Activated CD8-positive, alpha-beta memory T cell treated with anti-CD3 and anti-CD28 coated beads, Interleukin-2, amount 50 U/mL, for 4 hours (primary cell): ENCODE measurements at places on chromosomes 13 and 19.

GRCh38 chr19:18223860-18224524 lies 2.2 kb downstream of the PDE4C start:
- peak; percentile 27 for DNase-seq

DNA sequence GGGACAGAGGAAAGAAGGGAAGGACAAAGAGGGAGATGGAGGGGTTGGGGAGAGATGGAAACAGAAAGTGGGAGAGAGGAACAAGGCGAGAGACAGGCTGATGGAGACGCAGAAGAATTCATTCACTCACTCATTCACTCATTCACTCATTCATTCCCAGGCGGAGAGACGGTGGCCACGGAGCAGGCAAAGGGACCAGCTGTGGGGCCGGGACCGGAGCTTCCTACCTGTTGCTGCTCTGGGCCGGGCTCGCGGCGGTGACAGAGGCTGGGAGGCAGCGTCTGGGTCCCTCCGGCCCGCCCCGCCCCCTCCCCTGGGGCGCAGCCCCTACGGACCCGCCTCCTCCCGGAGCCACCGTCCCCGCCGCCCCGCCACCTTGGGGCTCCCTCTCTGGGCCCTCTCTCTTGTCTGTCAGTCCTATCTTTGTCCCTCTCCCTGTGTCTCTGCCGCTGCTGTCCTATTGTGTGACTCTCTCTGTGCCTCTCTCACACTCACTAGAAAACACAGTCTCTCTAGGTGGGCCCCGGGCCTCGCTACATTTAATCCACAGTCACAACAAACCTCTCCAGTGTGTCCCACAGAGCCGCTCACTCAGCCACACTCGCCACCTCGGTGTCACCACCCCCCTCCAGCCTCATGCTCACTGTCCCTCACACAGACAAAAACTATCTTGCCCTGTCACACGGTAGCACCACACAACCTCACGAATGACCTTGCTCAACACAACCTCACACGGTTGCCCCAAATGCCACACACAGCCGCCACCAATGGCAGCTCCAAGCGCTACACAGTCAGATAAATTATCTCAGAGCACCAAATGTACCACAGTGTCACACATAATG lies at the start of gene GNG8:
Gene GNG8, minus strand, starts transcription at position 283 of the 842 bp plus-strand sequence. CDS start 1,520 bp downstream, outside the sequence.
- no peak for DNase-seq

GRCh38 chr19:1929021-1929742 lies 11.8 kb upstream of the CSNK1G2 start:
- DNase-seq = peak; percentile 89

DNA sequence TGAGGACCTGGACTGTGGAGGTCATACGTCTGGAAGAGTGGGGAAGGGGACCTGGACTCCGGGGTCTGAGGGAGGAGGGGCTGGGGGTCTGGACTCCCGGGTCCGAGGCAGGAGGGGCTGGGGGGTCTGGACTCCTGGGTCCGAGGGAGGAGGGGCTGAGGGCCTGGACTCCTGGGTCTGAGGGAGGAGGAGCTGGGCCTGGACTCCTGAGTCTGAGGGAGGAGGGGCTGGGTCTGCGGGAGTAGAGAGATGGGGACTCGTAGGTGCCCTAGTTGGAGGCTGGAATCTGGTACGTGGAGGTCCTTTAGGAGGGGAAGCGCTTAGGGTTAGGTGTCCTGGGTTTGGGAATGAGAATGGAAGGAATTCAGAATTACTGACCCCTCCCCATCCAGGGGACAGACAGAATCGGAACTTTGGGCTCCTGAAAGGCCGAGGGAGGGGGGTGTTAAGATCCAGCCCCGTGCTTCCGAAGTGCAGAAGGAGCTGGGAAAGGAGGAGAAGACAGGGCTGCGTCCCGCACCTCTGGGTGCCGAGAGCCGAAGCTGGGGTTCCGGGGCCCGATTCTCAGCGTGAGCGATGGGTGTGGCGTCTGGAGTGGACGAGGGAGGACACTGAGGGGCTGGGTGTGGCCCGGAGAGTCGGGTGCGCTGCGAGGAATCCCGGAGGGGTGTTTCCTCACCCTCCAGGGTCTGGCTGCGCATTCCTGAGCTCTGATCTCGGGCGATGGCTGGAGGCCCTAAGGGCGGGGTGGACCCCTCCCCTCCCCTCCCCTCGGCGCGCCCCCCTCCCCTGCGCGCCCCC lies 608 bp downstream of the MYADM start:
- DNase-seq = peak; percentile 33

DNA sequence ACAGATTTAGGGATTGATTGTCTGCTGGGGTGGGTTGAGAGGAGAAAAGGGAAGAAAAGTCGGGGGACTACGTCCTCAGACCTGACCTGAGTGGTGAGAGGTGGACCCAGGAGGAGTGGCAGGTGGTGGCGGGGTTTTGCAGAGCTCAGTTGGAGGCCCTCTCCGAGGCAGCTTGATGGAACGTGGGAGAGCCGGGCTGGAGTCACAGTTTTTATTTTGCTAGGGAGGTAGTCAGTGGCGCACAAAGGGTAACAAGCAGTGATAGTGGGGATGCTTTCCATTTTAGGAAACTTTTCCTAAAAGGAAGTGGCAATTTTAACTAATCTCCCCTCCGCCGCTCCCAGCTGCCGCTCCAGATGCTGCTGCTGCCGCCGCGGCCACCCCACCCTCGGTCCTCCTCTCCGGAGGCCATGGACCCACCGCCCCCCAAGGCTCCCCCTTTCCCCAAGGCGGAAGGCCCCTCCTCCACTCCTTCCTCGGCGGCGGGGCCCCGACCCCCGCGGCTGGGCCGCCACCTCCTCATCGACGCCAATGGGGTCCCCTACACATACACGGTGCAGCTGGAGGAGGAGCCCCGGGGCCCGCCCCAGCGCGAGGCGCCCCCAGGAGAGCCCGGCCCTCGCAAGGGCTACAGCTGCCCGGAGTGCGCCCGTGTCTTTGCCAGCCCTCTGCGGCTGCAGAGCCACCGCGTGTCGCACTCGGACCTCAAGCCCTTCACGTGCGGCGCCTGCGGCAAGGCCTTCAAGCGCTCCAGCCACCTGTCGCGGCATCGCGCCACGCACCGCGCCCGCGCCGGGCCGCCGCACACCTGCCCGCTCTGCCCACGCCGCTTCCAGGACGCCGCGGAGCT lies 1.1 kb upstream of the ZNF581 start:
- peak; percentile 43 for DNase-seq

DNA sequence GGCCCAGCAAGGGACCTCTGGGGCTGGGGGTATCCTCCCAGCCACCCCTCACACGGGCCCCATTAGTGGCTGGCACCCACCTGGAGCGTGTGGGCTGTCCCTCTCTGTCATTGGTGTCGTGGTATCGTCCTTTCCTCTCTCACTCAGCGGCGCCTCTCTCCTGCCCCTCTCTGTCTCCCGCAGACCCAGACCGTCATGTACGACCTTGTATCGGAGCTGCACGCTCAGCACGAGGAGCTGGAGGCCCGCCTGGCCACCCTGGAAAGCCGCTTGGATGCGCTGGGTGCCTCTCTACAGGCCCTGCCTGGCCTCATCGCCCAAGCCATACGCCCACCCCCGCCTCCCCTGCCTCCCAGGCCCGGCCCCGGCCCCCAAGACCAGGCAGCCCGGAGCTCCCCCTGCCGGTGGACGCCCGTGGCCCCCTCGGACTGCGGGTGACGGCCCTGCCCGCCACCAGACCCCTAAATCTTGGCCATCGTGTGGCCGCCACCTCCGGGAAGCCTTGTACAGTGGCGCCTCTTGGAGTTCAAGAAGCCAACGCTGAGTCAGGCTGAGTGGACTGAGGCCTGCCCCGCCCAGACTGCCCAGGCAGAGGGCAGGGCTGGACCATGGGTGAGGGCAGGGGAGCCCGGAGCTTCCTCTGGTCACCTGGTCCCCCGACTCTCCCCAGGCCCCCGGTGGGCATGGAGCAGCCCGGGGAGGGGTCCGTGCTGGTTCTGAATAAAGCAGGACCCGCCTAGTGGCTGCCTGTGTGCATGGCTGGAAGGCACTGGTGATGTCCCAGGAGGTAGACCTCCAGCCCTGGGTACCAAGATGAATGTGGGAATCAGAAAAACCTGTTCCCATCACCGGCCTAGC lies 9.8 kb upstream of the ARRDC2 start:
- no peak for DNase-seq

- no peak for DNase-seq
Measured at GRCh38 chr13:109547942-109548341, 238.4 kb downstream of the IRS2 start.
